ENCODE measurements at places on chromosomes 4 and X. TPM values are rescaled to one million over a fixed set of nuclear protein-coding genes. Genes with fewer than 3 reads are reported as not detected.

DNA sequence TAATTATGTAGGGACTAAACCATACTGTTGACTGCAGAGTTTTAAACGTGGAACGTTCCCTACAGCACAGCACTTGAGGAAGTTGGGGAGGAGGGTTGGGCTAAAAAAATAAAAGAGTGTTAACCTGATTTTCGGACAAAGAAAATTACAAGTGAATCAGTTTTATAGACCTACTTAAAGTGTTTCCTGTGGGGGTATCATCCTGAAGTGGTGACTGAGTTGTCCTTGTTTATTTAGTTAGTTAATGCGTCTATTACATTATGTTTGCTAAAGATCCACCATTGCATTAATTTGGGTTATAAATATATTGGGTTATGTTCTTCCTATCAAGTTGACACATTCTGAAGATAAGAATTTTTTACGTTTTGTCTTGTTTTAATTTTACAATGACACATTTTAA is 14.7 kb downstream of the UNC5C start:
- no peak for DNase-seq

DNA sequence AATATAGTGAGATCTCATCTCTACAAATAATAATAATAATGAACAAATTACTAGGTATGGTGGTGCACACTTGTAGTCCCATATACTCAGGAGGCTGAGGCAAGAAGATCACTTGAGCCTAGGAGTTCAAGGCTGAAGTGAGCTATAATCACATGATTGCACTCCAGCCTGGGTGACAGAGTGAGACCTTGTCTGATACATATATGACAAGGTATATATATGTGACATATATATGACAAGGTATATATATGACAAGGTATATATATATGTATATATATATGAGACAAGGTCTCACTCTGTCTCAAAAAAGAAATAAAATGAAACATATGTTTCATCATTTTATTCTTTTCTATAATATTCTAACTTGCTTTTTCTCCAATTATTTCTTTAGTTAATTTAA is 278.1 kb upstream of the TET2 start:
- DNase-seq, result no peak

Gene SPANXD
- total RNA-seq, result not detected

Gene TRIM61
- 1.1 TPM for total RNA-seq

Gene MAGED4
- total RNA-seq, result 6.7 TPM
